Activated CD4-positive, alpha-beta T cell treated with anti-CD3 and anti-CD28 coated beads, Interleukin-2, amount 10 ng/mL, durations not matched to agents 24 days and 14 days (primary cell): ENCODE measurements at places on chromosomes 5 and 9. TPM values are rescaled to one million over a fixed set of nuclear protein-coding genes. Genes with fewer than 3 reads are reported as not detected.

DNA sequence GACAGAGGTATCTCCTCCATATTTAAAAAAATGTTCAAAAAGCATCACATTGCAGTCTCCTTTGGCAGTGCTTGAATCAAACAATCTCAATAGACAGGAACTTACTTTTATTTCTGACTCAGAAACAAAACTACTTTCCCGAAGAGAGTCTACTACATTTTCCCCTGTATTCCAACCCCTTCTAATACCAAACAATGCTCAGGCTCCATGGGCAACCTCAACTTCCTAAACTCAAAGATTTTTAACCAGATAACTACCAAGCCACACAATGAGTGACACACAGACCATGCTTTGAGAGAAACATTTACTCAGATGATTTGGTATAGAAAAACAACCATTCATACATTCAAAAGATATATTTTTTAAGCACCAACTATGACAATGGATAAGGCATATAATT is 70.5 kb downstream of the APBA1 start:
- DNase-seq, result no peak

GRCh38 chr9:33355933-33356332 is 46.4 kb downstream of the AQP7 start:
- DNase-seq, result no peak

GRCh38 chr9:133849110-133849670 is 111.0 kb upstream of the SARDH start:
- DNase-seq, result no peak

- no peak for DNase-seq
These were observed 70.8 kb upstream of the FAM174A start for GRCh38 chr5:100464418-100464817.

DNA sequence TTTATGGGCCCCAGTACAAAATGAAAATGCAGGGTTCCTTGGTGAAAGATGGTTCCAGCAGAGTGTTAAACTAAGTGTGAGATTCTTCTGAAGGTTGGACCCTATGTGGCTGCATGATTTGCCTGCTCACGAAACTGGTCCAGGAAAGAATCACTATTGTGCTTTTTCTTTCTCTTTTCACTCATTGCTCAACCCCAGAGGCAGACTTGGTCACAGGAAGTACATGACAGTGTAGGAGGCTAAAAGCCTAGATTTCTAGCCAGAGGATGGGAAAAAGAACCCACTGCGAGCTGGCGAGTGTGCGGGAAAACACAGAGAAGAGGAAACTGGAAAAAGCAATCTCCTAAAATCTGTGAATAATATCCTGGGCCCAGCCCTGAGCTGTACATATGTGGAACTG is 18.6 kb downstream of the SLC36A2 start:
- no peak for DNase-seq

SLC46A2 gene
- total RNA-seq, result not detected in 2 replicates

MAML1 gene
- total RNA-seq, result 34.6 and 37.3 TPM in 2 replicates

FBP2 gene
- not detected in 2 replicates for total RNA-seq

CDH10 gene
- total RNA-seq, result not detected in 2 replicates
